ENCODE measurements at places on chromosomes 12 and 14.

- DNase-seq: no peak
These were observed 11.9 kb upstream of the TMEM119 start for GRCh38 chr12:108609537-108610335.

- DNase-seq: no peak
These were observed 121.6 kb downstream of the PHLDA1 start for GRCh38 chr12:75909714-75910656.

- DNase-seq: no peak
These were observed 87.1 kb downstream of the TMEM260 start for GRCh38 chr14:56666716-56667115.

DNA sequence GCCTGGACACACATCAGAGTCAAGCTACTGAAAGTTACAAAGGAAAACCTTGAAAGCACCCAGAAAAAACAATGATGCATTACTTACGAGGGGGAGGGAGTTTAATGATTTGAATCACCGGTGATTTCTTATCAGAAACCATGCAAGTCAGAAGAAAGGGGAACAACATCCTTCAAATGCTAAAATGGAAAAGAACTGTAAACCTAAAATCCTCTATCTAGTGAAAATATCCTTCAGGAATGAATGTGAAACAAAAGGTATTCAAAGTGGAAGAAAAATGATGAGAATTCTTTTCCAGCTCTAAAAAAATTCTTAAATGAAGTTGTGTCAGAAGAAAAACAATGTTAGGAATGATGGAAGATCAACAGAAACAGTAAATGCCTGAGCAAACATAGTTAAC, 16.8 kb downstream of the SCAF11 start:
- DNase-seq: no peak
